SK-N-DZ (cell line): ENCODE measurements at places on chromosomes 11 and 22.
A peak's percentile ranks its signal among the peaks of the same experiment; 100 is the strongest.

GRCh38 chr11:128411150-128411549, 176.2 kb downstream of the ETS1 start:
- no peak for DNase-seq

GRCh38 chr22:19396934-19397733, 34.4 kb downstream of the HIRA start:
- no peak for DNase-seq

DNA sequence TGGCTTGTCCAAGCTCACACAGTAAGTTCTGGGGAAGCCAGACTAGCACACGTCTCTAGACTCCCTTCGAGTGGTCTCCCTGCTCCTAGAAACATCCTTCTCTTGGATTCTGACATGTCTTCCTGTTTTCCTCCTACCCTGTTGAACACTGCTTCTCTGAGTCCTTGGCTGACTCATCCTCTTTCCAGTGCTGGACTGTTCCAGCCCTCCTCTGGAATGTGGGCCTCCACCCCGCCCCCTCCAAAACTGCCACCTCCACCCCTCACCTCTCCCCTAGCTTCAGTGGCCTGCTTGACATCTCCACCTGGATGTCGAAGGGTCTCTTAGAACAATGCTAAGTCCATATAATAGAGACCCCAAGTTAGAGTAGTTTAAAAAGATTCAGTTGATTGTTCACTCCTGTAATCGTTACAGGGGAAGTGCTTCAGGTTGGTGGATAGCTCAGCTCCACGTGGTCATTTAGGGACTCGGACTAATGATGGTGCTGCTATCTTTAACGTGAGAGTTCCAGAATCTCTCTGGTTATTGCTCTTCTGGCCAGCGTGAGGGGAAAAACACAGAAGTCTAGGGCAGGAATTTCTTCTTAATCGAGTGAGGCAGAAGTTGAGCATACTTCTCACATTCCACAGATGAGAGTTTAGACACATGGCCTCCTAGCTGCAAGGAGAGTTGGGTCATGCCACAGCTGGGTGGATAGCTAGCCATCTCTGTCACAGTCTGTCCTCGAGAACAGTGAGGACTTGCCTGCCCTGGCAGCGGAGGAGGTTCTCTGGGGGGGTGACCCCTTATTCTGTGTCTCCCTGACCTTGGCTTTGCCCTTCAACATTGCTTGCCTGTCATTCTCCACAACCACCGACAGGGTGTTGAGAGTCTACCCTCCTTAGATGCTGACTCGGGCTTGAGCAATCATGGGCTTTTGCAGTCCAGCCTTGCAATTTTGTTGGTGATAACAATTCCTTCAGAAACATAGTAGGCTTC, 4.7 kb upstream of the C11orf96 start:
- DNase-seq: no peak

GRCh38 chr11:117887431-117888138, 11.1 kb upstream of the FXYD6 start:
- DNase-seq: peak; percentile 51

DNA sequence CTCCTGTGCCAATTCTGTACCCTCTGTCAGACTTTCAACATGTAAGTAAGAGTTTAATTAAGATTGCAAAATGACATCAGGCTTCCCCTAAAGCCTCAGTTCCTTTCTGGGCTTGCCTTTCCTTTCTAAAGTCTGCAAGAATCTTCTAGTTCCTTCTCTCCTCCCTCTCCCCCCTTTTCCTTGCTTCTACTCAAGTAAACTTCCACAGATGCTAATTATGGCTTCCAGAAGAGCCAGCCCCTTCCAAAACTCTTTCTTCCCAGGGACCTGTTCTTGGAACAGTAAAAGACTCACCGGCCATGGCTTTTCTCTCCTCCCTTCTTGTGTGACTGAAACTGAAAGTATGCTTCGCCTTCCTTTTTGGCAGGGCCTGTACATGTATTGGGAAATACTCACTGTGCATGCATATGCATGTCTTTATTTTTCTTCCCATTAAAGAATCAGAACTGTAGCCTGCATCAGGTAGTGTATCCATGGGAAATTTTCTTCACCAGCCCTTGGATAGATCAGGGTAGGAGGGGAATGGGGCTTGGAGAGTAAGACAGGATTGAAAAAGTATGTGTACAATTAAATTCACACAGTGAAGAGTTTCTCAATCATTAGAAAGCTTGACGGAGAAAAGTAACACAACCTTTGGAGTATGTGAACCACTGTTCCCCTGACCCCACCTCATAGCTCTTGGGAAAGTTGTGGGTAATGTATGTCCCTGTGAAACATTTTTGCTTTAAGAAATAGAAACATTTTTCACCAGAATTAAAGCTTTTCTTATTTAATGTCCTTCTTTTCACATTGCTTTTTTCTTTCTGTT, at the start of gene CASP1:
Gene CASP1, minus strand, starts transcription at position 332 of the 808 bp plus-strand sequence. Its CDS starts 31 bp downstream, at position 301.
- DNase-seq: no peak

GRCh38 chr22:44663256-44663999, 38.6 kb upstream of the PRR5 start:
- no peak for DNase-seq

DNA sequence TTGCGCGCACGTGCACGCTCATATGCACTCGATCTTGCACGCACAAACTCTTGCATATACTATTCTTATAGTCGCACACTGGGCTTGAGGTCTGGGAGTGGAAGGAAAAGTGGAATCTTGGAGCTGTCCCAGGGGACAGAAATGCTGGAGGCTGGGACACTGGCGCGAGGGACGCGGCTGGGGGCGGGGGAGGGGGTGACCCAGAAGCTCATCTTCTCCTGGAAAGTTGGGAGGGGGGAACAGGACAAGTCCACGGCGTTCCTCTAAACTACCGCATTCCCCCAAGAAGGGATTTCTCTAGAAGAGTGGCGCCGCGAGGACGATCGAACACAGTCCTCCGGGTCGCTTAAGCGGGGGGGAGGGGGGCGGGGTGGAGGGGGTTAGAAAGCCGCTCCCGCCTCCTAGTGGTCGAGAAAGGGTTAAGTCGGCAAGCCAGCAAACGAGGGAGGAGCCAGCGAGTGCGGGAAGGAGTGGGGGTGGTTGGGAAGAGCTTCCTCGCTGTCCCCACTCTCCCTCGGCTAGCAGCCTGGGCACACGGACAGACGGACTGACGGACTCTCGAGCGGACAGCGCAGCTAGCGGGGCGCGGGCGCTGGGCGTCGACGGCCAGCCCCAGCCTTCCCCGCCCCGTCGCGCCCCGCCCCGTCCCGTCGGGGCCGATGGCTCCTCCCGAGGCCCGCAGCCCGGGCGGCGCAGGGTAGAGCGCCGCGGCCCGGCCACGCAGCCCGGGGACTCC, at the start of gene RTN4RL2:
Gene RTN4RL2, plus strand, starts transcription at position 507 of the 736 bp plus-strand sequence. CDS start 338 bp downstream, outside the sequence.
- DNase-seq: peak; percentile 85
